ENCODE measurements at places on chromosomes 7 and 10.

- no peak for DNase-seq
Measured at GRCh38 chr10:12319076-12319475, 30.3 kb upstream of the CAMK1D start.

- DNase-seq: no peak
Measured at GRCh38 chr10:132562177-132562915, 24.8 kb downstream of the INPP5A start.

- no peak for DNase-seq
Measured at GRCh38 chr10:123252779-123253178, 98.6 kb downstream of the BUB3 start.

- no peak for DNase-seq
Measured at GRCh38 chr10:126214021-126214420, 174.3 kb downstream of the ADAM12 start.

DNA sequence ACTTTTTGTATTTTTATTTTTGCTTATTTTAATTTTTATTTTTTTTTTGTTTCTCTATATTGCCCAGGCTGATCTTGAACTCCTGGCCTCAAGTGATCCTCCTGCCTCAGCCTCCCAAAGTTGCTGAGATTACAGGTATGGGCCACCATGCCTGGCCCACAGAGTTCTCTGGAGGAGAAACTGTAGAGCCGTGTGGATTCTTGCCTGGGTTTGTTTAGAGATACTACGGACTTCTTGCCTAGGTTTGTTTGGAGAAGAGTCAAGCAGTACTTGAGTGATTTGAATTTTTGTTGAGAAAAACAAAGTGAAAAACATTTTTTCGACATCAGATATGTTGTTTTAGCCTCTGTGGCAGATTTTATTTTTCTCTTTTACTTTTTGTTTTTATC is 99.0 kb downstream of the CAMK1D start:
- DNase-seq: no peak

GRCh38 chr10:88996927-88997326 is 6.3 kb downstream of the FAS start:
- no peak for DNase-seq

DNA sequence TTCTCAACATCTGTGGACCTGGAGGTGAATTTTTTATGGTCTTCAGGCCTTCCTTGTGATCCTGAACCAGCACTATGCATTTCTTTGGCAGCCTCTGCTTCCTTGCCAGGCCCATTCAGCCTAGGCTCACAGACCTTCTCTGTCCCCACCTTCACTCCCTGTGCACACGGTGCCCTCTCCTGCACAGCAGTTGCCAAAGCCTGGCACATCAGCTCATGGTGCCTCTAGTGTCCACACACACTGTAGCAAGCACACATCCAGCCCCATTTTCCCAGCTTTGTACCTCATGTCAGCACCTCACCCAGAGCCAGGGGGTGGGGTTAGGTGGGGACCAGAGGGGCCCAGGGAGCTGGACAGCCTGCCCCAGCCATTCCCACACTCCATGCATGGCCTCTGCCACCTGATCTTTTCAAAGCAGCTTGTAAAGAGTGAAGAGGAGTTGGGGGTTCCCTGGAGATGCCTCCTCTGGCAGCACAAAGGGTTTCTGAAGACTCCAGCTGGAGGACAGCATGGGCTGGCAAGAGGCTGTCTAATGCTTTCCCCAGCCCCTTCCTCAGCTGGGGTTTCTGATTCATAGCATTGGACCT is 57.9 kb upstream of the TMEM72 start:
- peak; percentile 56 for DNase-seq

GRCh38 chr7:38122501-38122900 is 55.5 kb upstream of the STARD3NL start:
- no peak for DNase-seq

DNA sequence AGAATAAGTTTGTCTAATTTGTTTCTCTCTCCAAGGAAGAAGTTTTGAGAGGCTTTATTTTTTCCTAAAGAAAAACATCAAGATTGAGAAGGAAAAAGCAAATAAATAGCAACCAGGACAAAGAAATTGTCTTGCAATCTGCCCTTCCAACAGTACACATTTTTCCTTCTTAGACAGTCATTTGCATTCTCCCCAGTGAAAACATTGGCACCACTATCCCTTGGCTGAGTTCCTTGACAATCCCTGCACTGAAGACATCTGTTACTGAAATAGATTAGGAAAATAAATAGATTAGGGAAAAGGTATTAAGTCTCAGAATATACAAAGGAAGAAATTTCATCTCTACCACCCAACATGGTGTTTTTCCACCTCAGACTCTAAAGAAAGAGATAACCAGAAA is 12.2 kb upstream of the TMEM243 start:
- DNase-seq: no peak

- DNase-seq: no peak
Measured at GRCh38 chr7:42744746-42745145, 167.1 kb downstream of the C7orf25 start.

DNA sequence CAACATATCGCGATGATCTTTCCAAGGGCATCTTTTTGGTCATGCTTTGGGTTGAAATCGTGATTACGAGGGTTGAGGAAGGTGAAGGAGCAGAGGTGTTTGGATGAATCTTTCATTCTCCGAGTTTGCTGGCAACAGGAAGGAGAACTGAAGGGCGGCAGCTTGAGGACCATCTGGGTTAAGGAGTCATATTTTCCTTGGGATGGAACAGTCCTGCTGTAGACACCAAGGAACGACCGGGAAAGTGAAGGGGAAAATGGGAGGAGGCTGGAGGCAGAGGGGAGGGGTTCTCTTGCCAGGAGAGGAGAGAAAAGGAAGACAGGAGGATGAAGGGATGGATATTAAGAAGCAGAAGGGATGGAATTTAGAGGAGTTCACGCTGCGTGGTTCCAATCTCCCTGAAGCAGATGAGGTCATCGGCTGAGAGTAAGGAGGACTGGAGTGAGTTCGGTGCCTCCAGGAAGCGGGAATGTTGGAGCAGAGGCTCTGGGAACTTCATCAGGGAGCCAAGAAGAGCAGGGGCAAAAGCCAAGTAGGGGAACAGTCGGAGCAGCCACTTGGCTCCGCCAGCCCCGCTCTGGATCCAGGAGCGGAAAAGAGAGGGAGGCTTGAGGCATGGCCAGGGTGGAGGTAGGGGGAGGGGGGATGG is 116.6 kb upstream of the GALNT17 start:
- no peak for DNase-seq

DNA sequence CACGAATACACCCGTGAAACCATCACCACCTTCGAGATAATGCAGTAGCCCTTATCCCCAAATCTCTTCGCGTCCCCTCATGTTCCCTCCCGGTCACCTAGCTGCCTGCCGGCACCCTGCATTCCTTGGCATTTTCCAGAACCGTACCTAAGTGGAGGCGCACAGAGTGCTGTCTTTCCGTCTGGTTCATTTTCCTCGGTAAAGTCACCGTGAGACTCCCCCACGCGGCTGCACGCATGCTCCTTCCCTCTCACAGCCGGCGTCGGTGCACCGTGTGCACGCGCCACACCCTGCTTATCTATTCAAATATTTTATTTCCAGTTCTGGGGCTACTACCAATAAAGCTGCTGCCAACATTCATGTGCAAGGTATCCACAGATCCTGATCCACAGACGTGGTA is 65.5 kb upstream of the NKX6-2 start:
- no peak for DNase-seq

DNA sequence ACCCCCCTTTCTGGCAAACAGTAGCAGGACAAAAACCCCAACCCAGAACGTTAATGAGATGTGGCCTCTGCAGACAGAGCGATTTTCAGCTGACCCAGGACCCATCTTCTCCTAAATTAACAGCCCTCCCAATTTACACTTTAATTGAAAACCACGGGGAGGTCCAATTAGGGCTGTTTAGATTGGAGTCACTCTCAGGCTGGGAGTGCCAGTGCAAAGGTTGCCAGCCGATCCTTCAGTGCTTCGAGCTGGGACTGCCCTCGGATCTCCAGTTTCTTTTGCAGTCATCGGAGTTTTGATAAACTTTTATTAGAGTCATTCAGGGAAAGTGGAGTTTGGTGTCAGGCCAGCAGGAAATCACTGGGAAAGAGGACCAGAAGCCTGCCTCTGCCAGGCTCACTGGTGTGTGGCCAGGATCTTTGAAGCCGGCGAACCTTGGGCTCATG is 108.0 kb downstream of the DOCK1 start:
- DNase-seq: no peak

GRCh38 chr10:57338823-57339558 is 928.7 kb downstream of the IPMK start:
- peak; percentile 50 for DNase-seq
